ENCODE measurements at places on chromosomes 3 and 15. TPM values are rescaled to one million over a fixed set of nuclear protein-coding genes. Genes with fewer than 3 reads are reported as not detected.

Gene IL17RB
- 18.4 TPM for polyA plus RNA-seq

Gene GP5
- polyA plus RNA-seq, result 0.89 TPM

Gene UBA7
- 45.3 TPM for polyA plus RNA-seq

Gene RPLP1
- polyA plus RNA-seq, result 1,951 TPM

Gene CTXN2
- polyA plus RNA-seq, result 0.05 TPM

Gene LPP
- polyA plus RNA-seq, result 25.6 TPM

Gene TM4SF1
- 62.9 TPM for polyA plus RNA-seq

All from right renal pelvis (tissue), 4 donors.